NCI-H510A (cell line): ENCODE measurements at places on chromosomes 5 and 9.

DNA sequence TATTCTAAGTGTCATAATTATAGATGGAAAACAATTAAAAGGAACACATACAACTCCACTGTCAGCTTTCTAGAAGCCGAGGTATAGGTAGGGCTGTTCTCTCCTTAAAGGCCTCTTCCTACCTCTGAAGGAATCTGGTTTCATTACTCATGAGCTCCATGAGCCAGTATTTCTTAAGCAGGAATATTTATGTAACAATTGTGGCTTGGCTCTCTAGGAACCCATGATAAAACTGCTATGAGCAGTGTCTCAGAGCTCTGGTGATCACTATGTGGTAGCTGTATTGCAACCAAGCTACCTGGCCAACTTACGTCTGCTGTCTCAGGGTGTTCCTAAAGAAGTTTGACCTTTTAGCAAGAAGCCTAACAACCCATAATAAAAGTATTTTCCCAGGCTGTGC, 157.7 kb downstream of the CEP120 start:
- DNase-seq = no peak

DNA sequence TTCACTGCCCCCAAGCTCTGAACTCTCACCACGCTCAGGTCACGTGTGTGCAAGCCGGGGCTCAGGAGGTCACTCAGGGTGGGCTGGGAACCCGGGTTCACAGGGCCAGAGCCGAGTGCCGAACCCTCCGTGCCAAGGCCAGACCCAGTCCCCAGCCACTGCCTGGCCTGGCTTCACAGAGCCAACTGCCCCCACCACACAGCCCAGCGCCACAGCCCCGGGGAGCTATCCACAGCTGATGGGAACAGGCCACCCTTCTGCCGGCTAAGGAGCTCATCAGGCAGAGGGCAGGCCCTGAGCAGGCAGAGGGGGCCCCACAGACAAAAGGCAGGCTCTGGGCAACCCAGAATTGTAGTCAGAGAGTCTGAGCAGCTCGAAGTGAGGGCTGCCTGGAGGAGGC, 117.0 kb downstream of the VAV2 start:
- DNase-seq = no peak

DNA sequence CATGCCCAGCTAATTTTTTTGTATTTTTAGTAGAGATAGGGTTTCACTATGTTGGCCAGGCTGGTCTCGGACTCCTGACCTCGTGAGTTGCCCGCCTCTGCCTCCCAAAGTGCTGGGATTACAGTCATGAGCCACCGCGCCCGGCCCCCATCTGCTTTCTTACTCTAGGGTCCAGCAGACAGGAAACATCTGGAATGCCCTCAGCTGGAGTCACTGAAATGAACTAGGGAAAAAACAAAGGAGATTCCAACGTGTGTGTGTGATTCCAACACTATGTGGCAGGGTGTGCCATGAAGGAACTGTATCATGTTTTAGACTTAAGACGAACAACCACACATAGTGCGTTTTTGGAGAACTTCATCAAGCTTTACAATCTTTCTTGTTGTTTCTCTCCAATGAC, 540.1 kb upstream of the DAP start:
- no peak for DNase-seq

GRCh38 chr9:80177949-80178480, 606.2 kb downstream of the TLE4 start:
- no peak for DNase-seq

GRCh38 chr5:110225949-110226348, 500.5 kb downstream of the TMEM232 start:
- DNase-seq = no peak

DNA sequence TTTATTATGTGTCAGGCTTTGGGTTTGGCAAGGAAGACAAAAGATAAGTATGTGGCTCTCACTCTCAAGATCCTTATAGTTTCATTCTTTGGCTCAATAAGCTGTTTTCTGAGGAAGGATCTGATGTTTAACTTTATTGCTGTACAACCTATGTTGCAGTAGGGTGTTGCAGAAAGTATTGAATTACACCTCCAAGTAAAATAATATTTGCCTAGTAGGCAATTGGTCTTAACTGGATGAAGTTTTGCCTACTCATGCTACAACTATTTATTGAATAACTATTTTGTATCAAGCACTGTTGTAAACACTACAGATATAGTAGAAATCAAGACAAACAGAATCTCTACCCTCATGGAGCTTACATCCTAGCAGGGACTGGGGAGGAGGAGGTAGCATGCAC, 169.7 kb downstream of the TAF11L14 start:
- no peak for DNase-seq

- no peak for DNase-seq
Observed at GRCh38 chr5:77294185-77294584, 83.7 kb downstream of the PDE8B start.

DNA sequence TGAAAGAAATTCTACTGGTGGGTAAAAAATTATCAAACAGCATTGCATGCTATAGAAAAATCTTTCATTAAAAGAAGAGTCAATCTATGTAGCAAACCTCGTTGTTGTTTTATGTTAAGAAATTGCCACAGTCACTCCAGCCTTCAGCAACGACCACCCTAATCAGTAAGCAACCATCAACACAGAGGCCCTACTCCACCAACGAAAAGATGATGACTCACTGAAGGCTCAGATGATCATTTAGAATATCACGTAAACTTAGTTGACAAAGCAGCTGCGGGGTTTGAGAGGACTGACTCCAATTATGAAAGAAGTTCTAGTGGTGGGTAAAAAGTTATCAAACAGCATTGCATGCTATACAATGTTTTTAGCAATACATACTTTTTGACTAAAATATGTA, 242.6 kb downstream of the DRD1 start:
- DNase-seq = no peak

DNA sequence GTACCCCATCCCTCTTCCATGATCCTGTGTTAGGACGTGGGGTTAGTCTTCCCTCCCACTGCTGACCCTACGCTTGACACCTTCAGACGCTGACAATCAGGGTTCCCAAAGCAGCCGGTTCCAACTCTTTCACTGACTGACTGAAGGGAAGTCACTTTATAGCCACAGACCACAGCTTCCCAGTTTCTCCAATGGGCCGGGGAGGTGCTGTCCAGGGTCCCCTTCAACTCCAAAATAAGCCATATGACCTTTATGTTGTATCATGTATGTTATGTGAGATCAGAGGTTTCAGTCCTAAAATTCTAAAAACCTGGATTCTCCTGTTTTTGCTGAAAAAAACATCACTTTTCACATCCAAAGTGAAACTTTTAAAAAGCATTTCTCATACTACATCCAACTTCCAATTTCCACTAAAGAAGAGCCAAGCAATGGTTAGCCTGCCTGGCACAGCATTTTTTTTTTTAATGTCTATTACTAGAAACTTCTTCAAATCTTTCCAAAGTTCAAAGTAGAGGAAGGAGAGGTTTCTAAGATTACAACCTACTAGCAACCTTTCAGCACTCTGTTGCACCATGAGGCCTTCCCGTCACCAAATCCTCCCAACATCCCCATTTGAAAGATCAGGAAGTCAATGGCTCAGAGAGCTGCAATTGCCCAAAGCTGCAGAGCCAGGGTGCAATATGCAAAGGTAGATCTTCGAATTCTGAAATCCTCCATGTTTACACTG, 5.2 kb downstream of the EPB41L4B start:
- DNase-seq = no peak

DNA sequence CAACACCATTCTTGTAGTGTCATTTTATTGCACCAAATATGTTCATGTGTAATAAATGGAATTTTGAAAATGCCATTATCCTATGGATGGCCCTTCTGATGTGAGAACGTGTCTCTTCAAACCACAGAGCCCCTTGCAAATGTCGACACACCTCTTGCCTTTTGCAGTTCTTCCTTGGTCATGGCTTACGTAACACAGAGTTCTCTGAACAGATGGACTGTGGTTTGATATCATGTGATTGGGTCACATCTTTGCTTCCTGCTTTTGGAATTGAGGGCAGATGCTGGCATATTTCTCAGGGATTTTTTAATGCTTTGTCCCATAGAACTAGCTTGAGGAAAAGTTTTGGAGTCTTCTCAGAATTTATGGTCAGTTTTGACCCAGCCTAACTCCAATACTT, 4.6 kb downstream of the TGFBR1 start:
- no peak for DNase-seq

DNA sequence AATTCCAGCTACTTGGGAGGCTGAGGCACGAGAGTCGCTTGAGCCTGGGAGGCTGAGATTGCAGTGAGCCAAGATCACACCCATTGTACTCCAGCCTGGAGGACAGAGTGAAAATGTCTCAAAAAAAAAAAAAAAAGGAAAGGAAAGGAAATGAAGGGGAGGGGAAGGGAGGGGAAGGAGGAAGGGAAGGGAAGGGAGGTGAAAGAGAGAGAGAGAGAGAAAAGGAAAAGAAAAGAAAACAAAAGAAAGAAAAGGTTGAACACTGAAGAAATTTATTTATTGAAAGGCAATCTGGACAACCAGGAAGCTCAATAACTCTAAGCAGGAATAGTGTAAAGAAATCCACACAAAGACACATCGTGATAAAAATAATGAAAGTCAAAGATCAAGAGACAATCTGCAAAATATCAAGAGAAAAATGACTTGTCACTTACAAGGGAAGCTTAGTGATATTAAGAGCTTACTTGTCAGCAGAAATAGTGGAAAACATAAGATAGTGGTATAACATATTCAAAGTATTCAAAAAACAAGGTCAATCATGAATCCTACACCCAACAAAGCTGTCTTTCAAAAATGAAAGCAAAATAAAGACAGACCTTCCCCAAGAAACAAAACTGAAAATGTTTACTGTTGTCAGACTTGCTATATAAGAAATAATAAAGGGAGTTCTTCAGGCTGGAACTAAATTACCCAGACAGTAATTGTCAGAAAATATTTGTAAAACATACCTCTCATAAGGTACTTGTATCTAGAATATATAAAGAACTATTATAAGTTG, 10.9 kb upstream of the RIMOC1 start:
- DNase-seq = no peak

GRCh38 chr5:33711094-33711679, 180.6 kb downstream of the ADAMTS12 start:
- DNase-seq = no peak

- peak; percentile 74 for DNase-seq
Observed at GRCh38 chr9:21974722-21975409, 19.3 kb downstream of the CDKN2A start.

- DNase-seq = peak; percentile 73
Observed at GRCh38 chr9:130451509-130452388, 7.0 kb downstream of the ASS1 start.

DNA sequence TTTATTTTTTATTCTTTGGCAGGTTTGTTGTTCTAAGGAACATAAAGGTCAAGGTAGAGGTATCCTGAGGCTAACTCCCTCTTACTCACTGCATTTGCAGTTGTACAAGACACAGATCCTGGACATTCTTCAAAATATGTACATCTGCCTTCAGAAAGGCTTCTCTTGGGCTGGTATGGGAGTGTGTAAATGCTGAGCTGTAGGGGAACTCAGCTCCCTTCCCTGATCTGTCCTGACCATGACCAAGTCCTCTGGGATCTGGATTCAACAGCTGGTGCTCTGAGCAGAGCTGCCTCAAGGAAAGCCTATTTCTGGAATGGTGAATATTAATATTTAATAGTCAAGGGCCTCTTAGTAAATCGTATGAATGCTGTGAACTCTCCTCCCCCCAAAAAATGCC, 117.4 kb downstream of the PRKACG start:
- no peak for DNase-seq

GRCh38 chr5:17412760-17413671, 85.0 kb upstream of the TAF11L2 start:
- DNase-seq = no peak

GRCh38 chr5:52262844-52263243, 524.9 kb upstream of the ITGA1 start:
- no peak for DNase-seq

DNA sequence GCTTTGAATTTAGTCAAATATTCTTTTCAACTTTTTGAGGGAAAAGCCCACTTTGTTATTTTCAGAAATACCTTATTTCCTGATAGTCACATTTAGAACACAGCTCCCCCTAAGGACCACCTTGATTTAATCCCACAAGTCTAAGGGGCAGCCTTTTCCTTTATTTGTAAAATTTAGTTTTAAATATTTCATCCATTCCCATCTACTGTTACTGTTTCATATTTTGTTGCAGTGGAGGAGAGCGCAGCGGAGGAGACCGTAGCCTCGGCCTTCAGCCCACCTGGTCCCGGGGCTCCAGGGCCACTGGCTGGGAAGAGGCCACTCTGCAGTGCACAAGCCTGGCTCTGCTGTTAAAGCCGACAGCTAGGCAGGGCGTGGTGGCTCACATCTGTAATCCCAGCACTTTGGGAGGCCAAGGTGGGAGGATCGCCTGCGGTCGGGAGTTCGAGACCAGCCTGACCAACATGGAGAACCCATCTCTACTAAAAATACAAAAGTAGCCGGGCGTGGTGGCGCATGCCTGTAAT, 19.6 kb downstream of the LPCAT1 start:
- no peak for DNase-seq

DNA sequence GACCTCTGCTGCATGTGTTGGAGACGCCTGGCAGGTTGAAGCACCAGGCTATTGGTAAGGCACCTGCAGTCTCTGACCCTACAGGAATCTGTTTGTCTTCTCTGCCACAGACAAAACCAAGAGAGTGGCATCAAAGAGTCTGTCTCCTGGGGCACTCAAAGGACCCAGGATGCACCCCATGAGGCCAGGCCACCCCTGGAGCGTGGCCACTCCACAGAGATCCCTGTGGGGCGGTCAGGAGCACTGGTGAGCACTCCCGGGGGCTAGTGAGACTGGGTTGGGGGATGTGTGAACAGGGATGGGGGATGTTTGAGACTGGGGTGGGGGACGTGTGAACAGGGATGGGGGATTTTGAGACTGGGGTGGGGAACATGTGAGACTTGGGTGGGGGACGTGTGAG, 240.3 kb downstream of the CACNA1B start:
- no peak for DNase-seq

GRCh38 chr9:138083873-138084272, 206.3 kb downstream of the CACNA1B start:
- no peak for DNase-seq

DNA sequence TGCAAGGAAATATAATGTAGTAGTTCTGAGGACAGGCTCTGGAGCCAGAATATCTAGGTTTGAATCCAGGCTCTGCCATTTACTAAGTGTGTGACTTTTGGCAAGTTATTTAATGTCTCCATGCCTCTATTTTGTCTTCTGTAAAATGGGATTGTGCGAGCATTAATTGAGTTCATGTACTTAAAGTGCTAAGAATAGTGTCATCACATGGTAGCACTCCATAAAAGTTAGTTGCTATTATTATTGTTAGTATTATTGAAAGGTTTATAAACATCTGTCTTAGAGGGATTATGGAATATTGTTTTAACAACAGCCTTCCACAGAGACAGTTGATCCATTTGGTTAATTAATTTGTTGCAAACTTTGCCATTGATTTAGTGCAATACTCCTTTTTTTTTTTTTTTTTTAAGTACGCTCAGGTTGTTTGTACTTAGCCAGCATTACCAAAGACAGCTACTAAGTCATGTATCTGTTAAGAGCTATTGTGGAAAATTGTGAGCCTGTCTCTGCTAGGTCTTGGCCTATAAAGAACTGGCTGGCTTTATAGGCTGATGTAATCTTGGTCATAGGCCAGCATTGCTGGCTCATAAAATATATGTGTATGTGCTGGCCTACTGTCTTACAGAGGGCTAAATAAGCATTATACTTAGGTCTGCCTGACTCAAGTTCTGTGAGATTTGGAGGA, 174.7 kb downstream of the WDR70 start:
- no peak for DNase-seq
